ENCODE measurements at places on chromosomes 1 and 21. TPM values are rescaled to one million over a fixed set of nuclear protein-coding genes. Genes with fewer than 3 reads are reported as not detected.

DNA sequence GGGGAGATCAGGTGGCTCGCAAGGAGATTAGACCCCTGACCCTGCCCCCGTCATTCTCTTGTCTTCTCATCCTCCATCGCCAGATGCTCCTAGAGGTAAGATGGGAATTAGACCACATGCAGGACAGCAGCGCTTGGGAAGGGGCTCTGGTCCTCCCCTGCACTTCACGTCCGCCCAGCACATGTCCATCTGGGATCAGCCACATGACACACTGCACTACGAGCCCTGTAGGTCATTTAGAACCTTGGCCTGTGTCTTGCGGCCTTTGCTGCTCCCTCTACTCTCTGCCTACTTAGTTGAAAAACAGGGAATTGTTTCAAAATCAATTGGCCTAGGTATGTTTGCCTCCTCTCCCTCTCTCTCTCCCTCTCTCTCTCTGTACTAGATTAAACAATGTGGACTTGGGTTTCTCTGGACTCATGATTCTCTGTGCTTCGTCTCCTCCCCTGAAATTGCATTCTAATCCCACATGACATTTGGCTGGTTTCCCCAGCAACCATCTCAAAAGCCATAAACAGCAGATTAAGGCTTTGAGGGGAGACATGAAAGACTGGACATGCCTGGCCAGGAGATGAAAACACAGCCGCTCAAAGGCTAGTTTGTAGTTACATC is 3.8 kb upstream of the NCMAP start:
- no peak for ATAC-seq

The HSF2BP gene
- 2.4 TPM for total RNA-seq

DNA sequence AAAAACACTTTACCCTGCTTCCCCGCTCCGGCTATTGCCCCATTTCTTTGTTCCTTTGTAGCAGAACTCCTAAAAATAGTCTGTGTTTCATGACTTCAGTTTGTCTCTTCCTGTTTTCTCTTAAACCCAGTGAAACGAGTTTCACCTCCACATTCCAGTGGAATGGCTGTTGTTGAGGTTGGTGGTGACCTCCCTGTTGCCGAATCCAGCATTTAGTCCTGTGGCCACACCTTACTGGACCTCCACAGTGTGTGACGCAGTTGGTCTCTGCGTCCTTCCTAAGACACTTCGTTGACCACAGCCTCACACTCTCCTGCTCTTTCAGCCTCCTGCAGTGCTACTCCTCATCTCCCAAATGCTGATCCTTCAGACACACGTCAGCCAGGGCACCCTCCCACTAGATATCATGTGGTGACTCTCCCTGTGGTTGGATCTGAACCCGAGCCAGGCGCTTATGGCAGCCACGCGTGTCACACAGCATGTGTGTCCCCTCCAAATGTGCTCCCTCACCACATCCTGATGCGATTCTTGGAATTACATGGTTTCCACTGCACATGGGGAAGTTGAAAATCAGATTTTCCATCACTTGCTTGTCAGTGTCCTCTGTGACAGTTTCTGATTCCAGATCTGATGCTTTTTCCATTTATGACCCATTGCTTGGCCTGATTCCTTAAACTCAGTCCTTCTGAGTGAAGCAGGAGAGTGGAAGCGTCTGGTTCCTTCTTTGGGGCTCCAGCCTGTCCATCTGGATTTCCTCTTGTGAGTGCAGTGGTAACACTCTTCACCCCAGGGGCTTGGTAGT is 99.1 kb upstream of the ARTN start:
- ATAC-seq: peak; percentile 53

DNA sequence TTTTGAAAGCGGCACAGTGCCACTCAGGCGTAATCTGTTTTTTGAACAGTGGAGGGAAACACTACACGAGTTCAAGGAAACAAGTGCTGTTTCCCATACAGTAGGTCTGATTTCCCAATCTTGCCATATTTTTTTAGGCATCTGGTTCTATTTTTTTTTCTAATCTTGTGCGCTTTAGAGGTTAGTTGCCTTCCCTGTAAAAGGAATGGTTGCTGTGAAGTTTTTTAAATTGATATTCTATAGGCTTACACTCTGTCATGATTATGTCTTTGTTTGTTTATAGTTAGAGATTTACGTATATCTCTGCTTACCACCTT is 1.2 kb downstream of the NASP start:
- no peak for ATAC-seq

The SAMSN1 gene
- total RNA-seq: 3.3 TPM

- ATAC-seq: no peak
Observed at GRCh38 chr1:36100376-36100775, 11.7 kb downstream of the ADPRS start.

- ATAC-seq: no peak
Observed at GRCh38 chr1:201753492-201753891, 75.5 kb upstream of the IPO9 start.

GRCh38 chr1:32116531-32116930 is 8.7 kb downstream of the KPNA6 start:
- ATAC-seq: no peak
